ENCODE measurements at places on chromosomes 13 and 19.

DNA sequence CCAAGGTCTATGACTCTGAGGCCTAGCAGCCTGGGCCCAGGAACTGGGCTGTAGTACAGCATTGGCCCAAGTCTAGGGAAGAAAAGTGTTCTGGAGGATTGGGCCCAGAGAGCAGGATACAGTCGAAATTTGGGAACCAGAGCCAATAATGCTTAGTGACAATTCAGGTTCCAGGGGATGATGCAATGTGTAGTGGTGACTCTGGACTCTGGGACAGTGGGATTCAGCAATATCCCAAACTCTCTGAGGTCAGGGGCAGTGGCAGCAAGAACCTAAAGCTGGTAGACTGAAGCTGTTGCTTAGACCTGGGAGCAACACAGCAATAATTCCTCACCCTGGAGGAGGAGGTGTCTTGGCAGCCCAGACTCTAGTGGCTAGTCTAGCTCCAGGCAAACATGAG is 545.5 kb upstream of the ARGLU1 start:
- no peak for DNase-seq

DNA sequence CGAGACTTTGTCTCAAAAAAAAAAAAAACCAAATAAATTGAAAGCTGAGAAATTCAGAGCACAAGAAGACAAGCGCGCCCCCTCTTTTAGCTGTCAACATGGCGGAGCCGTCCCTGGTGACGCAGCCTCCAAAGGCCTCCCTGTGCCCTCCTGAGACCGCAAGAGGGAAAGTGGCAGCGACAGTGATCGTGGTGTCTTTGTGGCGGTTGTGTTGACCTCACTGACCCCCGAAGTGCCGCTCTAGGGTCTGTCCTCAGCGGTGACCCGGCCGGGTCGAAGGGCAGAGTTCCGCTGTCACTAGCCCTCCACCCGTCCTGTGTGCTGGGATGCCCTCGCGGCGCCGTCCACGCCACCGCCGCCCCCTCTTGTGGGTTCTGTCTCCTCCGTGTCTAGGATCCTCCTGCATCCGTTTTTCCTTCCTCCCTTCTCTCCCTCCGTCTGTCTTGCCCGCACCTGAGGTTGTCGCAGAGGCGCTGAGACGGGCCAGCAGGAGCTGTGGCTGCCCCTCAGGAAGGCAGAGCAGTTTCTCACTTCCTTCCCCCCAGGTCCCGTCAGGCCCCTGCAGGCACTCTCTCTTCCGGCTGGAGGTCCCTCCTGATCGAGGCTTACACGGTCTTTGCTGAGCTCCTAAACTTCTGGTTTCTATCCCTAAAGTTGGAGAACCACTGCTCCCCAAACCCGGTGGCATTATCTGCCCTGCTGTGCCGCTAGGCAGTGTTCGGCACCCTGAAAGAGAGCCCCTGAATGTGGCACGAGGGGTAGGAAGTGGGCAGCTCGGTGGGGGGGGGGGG is 7.2 kb downstream of the UHRF1 start:
- peak; percentile 69 for DNase-seq

DNA sequence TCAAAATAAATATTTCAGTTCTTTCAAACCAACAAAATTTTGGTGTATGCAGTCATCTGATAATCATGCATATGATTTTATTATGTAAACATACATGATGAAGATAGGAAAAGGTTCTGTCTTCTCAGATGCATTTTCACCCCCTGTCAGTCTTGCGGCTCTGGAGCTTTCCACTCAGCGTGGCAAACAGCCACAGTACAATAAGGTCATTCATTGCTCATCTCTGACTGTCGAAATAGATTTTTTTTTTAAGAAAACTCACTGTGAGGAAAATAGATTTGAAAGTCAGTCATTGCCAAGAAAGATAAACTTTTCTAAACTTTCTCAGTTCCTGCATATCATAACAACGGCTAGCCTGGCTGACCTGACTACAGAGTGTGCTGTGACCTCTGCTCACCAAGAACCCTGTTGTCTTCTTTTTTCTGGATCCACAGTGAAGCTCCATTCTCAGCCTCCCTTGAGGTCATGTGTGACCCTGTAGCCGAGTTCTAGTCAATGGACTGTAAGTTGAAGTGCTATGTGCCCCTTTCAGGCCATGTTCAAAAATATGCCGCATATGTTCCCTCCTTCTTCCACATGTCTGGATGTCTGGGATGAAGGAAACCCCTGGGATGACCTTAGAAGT is 519.6 kb downstream of the KLF5 start:
- DNase-seq = no peak

DNA sequence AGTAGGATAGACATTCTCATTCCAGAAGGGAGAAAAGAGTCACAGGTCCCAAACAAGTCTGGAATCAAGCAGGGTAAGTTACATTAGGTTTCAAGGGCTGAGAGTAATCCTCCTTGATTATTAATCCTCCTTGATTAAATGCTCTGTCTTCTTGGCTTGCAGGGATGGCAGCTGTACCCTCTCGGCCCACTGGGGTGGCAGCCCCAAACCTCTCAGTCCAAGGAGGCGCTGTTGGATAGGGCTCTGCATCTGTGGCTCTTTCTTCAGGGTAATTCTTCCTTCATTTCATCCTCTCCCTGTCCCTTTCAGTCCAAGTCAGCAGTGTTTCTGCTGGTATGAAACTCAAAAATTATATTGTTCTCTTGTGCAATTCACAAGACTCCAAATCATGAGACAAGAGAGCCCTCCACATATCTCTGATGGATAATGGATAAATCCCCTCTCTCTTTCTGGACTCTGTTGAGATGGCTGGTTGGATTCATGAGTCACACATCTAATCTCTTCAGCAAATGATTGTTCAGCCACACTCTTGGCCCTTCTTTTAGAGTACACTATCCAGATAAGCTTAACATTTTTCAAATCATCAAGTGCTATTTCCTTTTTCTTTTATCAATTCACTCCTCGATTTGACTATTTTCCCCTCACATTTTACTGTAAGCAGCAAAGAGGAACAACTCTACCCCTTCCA is 323.7 kb upstream of the HTR2A start:
- DNase-seq = no peak

DNA sequence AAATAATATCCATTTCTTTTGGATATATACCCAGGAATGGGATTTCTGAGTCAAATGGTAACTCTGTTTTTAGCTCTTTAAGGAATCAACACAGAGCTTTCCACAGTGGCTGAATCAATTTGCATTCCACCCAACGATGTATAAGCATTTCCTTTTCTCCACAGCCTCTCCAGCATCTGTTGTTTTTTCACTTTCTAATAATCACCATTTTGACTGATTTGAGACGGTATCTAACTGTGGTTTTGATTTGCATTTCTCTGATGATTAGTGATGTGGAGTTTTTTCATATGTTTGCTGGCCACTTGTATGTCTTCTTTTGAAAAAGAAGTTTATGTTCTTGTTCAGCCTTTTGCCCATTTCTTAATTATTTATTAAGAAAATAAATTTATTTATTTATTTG is 352.2 kb upstream of the OBI1 start:
- DNase-seq = no peak

DNA sequence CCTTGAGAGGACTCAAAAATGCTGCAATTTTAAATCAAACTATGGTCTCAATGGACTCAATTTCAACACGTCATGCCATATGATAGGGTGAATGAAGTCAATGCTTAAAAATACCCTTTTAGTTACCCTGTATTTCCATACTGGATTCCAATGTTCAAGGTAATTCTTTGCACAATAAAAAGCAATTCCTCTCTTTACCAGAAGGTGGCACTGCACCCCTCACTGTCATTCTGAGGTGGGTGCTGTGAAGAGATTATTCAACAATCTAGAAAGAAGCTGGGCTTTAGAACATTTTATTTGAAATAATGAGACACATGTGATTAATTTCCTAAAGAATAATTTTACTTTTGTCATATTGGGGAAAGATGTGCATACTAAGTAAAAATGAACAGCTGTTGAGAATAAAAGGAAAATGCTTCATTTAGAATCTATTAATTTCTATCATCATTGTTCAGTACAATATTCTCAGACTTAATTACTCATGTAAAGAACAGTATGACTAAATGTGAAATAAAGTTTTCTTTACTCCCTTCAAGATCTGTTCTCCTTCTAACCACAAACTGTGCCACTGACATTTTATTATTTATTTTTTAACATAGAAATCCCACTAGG is 789.1 kb downstream of the GPC5 start:
- no peak for DNase-seq

DNA sequence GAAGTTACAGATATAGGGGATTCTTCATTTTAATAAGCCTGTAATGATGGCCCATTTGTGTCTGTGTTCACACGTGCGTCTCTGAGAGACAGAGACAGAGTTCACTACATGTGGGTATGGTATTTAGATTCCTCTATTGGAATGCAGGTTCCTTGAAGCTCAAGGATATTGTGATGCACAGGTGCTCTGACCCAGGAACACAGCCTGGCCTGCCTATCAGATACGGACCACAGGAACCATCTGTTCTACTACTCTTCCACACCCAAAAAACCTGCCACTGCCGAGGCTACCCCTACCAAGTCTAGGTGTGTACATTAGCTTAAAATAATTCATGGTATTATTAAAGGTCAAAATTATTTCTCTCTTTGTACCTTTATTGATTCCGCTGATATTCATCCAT is 289.2 kb downstream of the ATP8A2 start:
- no peak for DNase-seq

DNA sequence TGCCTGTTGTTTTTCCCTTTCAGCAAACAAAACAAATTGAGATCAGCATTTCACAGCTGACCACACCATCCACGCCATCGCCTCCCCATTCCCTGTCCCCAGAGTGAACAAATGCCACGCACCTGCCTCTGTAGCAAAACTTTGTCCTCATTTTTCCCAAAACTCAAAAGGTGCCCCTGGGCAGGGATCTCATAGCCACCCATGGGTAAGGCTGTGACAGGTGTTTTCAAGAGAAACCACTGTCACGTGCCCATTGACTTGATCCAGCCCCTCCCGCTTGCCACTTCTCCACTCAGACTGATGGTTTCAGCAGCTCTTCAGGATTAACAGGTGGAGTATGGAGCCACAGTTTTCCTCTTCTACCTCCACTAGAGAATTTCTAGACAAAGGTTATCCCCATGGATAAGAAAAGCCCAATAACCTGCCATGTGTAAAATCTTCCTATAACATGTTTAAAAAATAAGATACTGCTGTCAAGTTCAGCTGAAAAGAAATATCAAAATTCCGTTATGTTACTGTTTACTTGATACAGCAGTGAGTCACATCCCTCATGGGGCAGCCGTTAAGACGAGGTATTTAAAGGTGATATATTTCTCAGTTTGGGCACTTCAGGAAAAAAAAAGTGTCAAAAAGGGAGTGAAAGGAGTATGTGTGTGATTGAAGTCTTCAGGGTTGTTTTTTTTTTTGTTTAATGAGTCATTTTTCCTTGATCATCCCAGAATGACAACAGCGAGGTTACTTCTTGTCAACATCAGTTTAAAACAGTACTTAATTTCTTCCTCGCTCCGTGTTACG is 63.5 kb upstream of the GPR183 start:
- no peak for DNase-seq

DNA sequence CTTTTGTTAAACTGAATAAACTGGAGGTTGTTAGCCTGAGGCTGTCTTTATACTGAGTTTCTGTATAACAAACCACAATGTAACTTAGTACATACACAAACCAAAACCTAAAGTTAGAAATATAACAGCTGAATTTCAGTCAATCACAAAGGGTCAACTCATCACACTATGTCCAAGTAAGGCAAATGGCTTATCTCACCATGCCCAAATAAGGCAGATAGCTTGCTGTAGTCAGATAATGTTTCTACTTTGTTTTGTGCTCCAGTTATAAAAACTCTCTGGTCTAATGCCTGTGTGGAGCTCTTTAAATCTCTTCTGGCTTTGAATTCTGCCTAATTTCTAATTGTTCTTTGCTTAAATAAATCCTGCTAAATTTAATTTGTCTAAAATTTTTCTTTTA is 1323.4 kb upstream of the ATXN8OS start:
- DNase-seq = no peak

GRCh38 chr19:33435706-33436359 is 62.3 kb downstream of the CEBPG start:
- DNase-seq = no peak

All from GM12892 (cell line).